ENCODE measurements at places on chromosomes 1 and 21.
A peak's percentile ranks its signal among the peaks of the same experiment; 100 is the strongest.

DNA sequence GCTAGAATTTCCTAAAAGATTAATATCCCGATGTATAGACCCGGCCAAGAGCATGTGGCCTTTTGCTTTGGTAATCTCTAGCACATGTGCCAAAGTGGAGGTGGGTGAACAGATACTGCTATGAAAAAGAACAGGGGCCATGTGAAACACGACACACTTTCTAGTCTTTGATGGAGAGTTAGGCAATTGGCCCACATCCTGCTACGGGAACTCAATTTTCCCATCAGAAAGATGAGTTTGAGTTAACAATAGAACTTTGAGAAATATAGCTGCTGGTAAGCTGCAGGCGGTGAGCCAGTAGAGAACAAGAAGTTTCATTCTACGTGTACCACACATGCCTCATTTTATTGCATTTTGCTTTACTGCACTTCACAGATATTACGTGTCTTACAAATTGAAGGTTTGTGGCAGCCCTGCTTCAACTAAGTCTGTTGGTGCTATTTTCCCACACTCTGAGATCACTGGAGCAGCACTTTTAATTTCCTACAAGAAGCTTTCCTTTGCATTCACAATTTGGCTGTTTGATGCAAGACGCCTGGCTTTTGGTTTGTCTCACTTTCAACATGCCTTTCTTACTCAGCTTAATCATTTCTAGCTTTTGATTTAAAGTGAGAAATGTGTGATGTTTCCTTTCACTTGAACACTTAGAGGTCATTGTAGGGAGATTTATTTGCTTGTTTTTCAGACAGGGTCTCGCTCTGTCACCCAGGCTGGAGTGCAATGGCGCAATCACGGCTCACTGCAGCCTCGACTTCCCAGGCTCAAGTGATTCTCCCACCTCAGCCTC lies 46.3 kb downstream of the HTR6 start:
- H3K4me1 ChIP-seq = no peaks in the 10 kb centered on the region
- DNase-seq = no peak
- H3K36me3 ChIP-seq = no peaks in the 10 kb centered on the region
- no peak overlapping the region for H3K27ac ChIP-seq

GRCh38 chr1:181486098-181486420 lies 2.7 kb downstream of the CACNA1E start:
- no peak overlapping the region for H3K4me3 ChIP-seq
- DNase-seq = peak; percentile 19
- peaks cover 3% of the 10 kb centered on the region for H3K4me1 ChIP-seq
- no peaks in the 10 kb centered on the region for H3K36me3 ChIP-seq
- H3K27me3 ChIP-seq = peaks cover 94% of the 10 kb centered on the region

- H3K4me3 ChIP-seq = no peak overlapping the region
- H3K4me1 ChIP-seq = no peaks in the 10 kb centered on the region
- no peaks in the 10 kb centered on the region for H3K36me3 ChIP-seq
Measured at GRCh38 chr1:239630767-239631166, 244.4 kb downstream of the CHRM3 start.

DNA sequence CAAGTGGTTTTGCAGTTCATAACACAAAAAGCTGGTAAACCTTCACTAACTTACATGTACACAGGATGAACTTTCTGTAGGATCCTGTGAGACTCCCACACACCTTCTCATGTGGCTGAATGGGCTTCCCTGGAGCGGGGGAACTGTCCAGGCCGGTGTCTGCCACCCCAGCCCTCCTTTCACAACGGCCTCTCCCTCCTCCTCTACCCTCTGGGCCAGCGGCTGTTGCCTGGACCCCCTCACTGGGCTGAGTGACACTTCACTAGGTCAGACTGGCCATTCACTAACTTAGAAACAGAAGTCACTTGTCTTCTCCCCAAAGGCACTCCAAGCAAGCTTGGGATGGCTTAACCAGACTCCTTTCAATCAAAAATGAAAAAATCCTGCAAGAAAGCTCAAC lies 16.1 kb downstream of the SSU72 start:
- no peak overlapping the region for H3K4me3 ChIP-seq

- H3K27me3 ChIP-seq = no peaks in the 10 kb centered on the region
- H3K27ac ChIP-seq = no peak overlapping the region
- H3K4me1 ChIP-seq = no peaks in the 10 kb centered on the region
- H3K36me3 ChIP-seq = peaks cover 92% of the 10 kb centered on the region
Measured at GRCh38 chr21:44065428-44065827, 41.8 kb upstream of the PWP2 start.
